ENCODE measurements at places on chromosomes 5 and 9. TPM values are rescaled to one million over a fixed set of nuclear protein-coding genes. Genes with fewer than 3 reads are reported as not detected.

The TMEM215 gene
- not detected for total RNA-seq

The IL31RA gene
- not detected for total RNA-seq

- DNase-seq = no peak
Measured at GRCh38 chr5:169431386-169431785, 130.4 kb upstream of the SLIT3 start.

- DNase-seq = no peak
Measured at GRCh38 chr5:54207566-54207965, 102.8 kb downstream of the ARL15 start.

DNA sequence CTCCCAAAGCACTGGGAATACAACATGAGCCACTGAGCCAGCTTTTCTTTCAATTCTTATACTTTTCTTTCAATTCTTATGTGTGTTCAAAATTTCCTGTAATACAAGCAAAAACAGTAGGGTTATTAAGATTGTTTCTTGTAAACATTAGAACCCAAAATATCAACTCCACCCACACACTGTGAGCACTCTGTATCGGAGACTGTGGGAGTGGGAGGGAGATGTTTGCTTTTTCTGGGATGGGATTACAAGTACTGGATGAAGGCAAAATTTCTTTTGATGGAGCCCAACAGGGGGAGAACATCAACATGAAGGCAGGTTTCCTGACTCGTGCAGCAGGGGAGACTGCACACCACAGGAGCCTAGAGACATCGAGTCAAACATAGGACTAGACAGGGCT is 4.7 kb upstream of the CFAP90 start:
- DNase-seq = no peak

Data from left lobe of liver (tissue), 2 donors.